ENCODE measurements at places on chromosomes 2 and 18. TPM values are rescaled to one million over a fixed set of nuclear protein-coding genes. Genes with fewer than 3 reads are reported as not detected.

Gene TRABD2A
- total RNA-seq = not detected

Gene SULT1C4
- total RNA-seq = 8.4 TPM

Gene ZFP36L2
- 287 TPM for total RNA-seq

Gene SH3YL1
- total RNA-seq = 76.9 TPM

- peak; percentile 71 for DNase-seq
Measured at GRCh38 chr2:160918906-160919503, 241.2 kb upstream of the TANK start.

DNA sequence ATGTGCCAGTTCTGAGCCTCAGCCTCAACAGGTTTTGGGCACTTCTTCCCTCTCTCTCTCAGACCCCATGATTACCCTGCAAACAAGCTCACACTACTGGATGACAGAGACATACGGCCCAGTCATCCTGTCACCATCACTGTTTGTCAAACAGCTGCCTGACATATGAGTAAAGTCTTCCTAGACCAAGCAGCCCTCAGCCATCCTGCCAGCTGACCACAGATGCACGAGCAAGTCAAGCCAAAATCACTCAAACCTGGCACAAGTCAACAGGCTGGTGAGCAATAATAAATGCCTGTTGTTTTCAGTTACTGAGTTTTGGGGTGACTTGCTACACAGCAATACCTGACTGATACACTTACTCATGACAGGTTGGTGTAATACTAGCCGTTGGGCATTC lies 75.5 kb upstream of the KLF7 start:
- no peak for DNase-seq

DNA sequence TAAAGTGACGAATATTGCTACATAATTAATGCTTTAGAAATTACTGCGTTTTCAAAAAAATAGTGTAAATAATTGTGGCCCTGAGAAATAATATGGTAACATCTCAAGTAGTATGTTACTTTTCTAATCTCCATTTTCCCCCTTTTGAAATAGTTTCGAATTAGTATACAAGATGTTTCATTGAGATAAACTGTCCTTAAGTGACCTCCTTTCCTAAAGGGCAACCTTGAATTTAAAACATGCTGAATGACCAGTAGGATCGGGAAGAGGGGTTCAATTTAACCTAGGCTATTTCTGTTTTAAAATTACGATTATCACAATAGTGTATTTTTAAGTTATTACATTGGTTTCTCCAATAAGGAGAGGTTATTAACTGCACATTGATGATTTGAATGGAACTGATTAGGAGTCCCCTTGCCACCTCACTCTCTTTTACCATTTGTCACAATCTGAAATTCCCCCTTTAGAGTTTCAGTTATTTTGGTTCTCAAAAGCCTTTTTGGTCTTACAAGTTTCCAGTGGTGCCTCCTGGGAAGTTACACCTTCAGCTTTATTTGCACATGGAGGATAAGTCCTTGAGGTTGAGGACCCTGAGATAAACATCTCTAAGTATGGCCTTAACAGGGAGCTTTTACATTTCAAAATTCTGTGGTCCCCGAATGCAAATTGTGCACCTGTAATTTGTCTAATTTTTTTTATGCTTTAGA lies 2.3 kb downstream of the ACTR3 start:
- DNase-seq = no peak

DNA sequence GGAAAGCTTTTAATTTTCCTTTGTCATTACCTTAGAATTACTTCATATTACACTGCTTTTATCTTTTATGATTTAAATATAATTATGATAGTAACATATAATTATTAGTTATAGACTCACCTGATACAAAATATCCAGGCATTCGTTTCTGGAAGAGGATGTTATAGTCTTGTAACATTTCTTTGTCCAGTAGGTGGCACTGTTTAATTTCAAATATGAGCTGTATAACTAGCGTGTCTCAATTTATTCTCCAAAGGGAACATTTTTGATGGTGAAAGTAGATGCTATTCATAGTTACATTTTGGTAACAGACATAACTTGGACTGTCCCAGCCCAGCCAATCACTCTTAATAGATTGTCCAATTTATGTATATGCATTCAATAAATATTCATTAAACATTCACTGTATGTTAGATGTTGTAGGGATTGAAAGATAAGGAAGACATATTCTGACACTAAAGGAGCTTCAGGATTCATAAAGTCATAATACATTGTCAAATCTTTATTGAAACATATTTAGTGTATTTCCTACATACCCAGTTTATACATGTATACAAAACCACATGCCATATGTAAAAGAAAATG lies 19.2 kb downstream of the DAW1 start:
- DNase-seq = no peak

GRCh38 chr2:180324182-180324581 lies 317.1 kb upstream of the CWC22 start:
- DNase-seq = no peak

GRCh38 chr2:134002391-134002790 lies 251.5 kb upstream of the MGAT5 start:
- no peak for DNase-seq

DNA sequence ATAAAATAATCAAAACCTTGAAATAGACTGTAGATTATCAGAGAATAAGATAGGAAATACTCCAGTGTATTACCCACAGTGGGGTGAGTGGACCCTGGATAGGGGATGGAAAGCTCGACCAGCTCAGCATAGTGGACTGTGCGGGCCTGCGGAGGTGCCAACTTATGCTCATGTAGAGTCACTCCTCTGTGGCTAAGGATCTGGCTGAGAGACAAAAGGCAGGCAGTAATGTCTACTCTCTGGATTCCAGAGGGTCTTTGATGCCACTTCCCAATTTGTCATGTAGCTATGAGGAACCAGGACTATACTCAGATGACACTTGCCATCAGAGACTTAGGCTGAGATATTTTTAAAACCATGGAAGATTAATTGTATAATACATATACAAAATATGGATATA lies 101.9 kb upstream of the MCFD2 start:
- DNase-seq = no peak

All from thyroid gland (tissue), 4 donors.